ENCODE measurements at places on chromosomes 4 and X. TPM values are rescaled to one million over a fixed set of nuclear protein-coding genes. Genes with fewer than 3 reads are reported as not detected.

GRCh38 chrX:132565273-132565672 is 76.4 kb upstream of the MBNL3 start:
- no peak for DNase-seq

GRCh38 chrX:134460005-134460861 is at the start of gene HPRT1:
TSS of gene HPRT1 (plus strand) at chrX:134460165. CDS start at chrX:134460312, 147 bp downstream.
- DNase-seq = peak; percentile 80

The C1QTNF7 gene
- not detected for polyA plus RNA-seq

GRCh38 chrX:56232221-56233082 is at the start of gene KLF8:
TSS of gene KLF8 (plus strand) at chrX:56232356. CDS start at chrX:56233335, 979 bp downstream.
- peak; percentile 9 for DNase-seq

The VSIG1 gene
- polyA plus RNA-seq = 18.1 TPM

- DNase-seq = no peak
Observed at GRCh38 chrX:11244636-11245035, 48.6 kb upstream of the AMELX start.

The PRR27 gene
- not detected for polyA plus RNA-seq

- no peak for DNase-seq
Observed at GRCh38 chrX:66110112-66110511, 53.9 kb upstream of the HEPH start.

The FHDC1 gene
- not detected for polyA plus RNA-seq

- no peak for DNase-seq
Observed at GRCh38 chrX:119477812-119478232, 9.6 kb downstream of the SLC25A5 start.

DNA sequence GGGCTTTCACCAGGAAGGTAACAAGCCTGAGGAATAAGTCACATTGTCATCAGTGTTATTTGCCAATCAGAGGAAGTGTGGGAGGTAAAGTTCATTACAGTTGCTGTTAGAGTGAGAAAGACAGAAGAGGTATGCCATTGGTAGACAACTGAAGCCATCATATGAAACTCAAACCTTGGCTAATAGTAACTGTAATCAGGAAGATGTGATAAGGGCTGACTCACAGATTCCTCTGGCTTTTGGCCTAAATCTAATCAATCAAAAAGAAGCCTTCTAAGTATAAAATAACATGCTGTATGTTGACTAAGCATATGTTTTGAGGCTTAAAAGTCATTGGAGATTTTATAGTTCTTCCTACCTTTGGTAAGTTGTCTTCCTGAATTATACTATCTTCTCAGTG is 242.8 kb downstream of the PCDH7 start:
- DNase-seq = no peak

The SRPK3 gene
- polyA plus RNA-seq = not detected

The CCSER1 gene
- polyA plus RNA-seq = not detected

DNA sequence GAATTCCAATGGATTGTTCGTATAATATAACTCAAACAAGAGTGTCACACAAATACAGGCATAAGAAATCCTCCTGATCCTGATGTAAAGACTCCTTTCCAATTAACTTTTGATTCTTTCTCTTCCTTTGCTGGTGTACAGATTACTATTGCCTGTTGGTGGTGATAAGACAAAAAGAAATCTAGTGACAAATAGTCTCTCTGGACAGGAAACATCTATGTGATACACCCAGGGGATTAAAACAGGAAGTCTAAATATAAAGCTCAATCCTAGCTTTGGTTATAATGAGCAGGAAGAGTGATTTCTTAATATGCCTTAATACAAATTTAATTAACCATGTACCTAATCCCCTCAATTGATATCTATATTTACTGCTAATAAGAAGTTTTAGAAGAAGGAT is 45.1 kb downstream of the ARHGEF6 start:
- DNase-seq = no peak
